ENCODE measurements at places on chromosomes 6 and 20. TPM values are rescaled to one million over a fixed set of nuclear protein-coding genes. Genes with fewer than 3 reads are reported as not detected.

Gene SNX21
- 9.3 TPM for polyA plus RNA-seq

Gene PTGIS
- polyA plus RNA-seq, result not detected

Gene WFDC2
- polyA plus RNA-seq, result 0.33 TPM

Gene TREML1
- polyA plus RNA-seq, result not detected

Gene PXDC1
- 34.7 TPM for polyA plus RNA-seq

Gene PSORS1C2
- polyA plus RNA-seq, result not detected

Gene SLC17A2
- polyA plus RNA-seq, result 46.4 TPM

Gene HLA-DMB
- polyA plus RNA-seq, result not detected

Gene C20orf202
- polyA plus RNA-seq, result 0.91 TPM

Gene SNX9
- polyA plus RNA-seq, result 35.2 TPM

Gene SLC22A23
- polyA plus RNA-seq, result 17.3 TPM

Gene ETV7
- polyA plus RNA-seq, result not detected

Gene PAX1
- not detected for polyA plus RNA-seq

Gene EXOC2
- 12.6 TPM for polyA plus RNA-seq

Gene DOK5
- polyA plus RNA-seq, result not detected

All from HepG2 (cell line).